CD4-positive, alpha-beta T cell treated with Interleukin-10 for 1 hour (primary cell): ENCODE measurements at places on chromosomes 4 and X.

DNA sequence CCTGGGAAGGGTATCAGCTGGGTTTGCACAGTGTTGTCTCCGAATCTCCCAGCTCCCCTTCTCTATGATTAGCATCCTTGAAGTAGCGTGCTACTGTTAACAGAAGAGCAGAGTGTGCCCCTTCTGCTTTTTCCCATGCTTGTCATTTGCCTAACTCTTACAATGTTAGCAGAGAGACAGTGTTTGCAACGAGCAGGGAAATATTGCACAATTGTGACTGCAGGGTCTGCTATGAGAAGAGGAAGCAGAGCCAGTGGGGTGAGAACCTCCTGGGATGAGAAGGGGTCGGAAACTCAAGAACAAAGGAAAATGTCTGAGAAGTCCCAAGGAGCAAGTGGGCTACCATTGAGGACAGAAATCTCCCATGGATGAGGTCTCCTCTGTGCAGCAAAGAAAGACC is 7.8 kb upstream of the CHRNA9 start:
- DNase-seq = no peak

DNA sequence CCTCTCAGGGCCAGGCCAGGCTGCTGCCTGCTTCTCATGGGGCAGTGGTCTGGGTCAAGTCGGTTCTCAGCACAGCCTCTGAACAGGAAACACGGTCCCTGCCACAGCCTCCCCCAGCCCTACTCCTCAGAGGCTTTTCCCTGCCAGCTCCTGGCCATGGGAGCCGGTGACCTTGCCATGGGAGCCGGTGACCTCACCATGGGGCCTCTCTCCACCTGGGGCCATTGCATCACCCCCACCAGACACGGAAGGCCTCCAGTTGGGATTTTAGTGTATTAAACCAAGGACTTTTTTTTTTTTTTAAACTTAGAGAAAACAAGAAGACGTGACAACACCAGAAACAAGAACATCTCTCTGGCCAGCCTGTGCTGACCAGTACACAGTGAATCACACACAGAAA is 25.6 kb downstream of the ETDB start:
- no peak for DNase-seq

DNA sequence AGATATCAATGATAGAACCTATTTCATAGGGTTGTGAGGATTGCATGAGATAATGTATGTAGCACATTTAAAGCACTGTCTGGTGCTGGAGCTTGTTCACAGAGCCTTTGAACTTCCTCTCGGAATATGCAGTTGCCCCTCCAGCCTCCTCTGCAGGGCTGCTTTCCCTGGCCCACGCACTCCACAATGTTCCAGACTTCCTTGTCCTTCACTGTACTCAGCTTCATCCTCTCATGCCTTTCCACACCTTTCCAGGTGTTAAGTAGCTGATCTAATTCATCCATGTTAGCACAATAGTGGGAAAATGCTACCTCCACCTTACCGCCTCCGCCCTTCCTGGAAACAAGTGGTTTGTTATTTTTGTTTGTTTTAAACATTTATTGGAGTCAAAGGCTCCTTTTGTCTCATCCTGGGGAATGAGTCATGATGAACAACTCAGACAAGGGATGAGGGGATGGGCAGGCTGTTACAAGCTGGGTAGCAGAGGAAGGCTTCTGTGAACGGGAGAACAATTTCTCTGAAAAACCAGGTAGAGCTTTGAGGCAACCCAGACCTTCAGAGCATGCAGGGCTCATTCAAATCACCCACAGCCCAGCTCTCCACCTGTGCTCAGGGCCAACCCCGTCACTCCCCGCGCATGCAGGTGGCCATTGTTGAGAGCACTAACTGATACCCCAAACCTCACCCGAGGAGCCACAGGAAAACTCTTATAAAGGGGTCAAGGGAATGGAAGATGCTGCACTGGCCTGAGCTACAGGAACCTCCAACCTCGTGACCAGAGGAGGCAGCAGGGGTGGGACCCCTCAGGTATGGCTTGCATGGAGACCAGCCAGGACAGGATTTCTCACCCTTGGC is 84.9 kb upstream of the TBL1X start:
- no peak for DNase-seq

DNA sequence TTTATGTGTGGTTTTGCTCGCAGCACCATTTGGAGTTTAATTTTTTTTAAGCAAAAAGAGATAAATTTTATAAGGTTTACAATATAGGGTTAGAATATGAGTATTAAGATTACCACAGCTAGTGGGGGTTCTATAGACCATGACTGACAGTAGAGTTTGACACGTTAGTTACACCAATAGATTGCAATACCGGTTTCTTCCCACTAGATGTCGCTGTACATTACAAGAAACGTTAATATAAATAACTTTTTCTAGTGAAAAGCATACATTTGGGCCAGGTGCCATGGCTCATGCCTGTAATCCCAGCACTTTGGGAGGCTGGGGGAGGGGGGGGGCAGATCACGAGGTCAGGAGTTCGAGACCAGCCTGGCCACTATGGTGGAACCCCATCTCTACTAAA is 433.6 kb downstream of the MAGEB5 start:
- peak; percentile 2 for DNase-seq

- no peak for DNase-seq
These were observed 26.5 kb upstream of the DGKK start for GRCh38 chrX:50497114-50497513.

DNA sequence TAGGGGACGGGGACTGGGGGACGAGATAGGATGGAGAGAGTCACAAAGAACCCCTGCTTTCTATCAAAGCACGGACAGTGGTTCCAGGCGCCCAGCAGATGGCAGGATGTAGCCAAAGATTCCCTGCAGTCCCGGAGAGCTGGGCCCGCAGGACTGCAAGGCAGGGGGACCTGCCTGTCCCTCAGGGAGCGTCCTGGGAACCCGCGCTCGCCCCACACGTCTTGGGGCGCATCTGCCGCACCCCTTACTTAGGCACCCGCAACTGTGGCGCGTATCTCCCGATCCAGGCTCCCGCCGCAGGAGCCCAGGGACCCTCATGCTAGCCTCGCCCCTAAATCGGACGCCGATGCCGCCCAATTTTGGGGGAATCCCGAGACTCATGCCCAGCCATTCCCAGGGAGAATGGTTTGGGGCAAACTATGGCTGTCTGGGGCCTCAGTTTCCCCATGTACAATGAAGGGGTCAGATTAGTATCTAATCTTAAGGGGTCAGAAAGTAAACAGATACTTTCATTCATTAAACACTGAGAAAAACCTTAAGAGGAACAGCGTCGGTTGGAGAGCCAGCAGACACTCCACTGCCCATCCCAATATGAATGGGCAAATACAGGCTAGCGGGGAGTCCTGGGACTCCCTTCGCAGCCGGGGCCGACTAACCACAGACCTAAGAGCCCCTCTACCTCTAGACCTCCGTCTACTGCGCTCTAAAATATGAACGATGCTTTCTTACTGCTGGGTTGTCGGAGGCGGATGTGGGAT is 581 bp upstream of the STK32B start:
- no peak for DNase-seq

DNA sequence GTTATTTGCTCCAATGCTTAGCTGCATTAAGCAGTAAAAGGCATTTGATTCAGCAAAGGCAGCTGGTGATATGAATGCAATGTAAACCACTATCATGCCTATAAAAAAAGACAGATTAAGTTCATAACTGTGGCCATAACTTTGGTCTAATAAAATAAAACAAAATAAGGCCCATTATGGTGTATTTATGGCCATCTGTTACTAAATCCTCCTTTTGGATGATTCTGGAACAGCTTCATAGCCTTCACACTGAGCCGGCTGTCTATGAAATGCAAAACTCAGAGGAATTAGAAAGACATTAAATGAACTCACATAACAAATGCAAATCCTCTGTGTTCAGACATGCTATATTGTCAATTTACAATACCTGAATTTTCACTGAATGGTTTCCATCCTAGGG is 223.7 kb upstream of the FAT4 start:
- no peak for DNase-seq

DNA sequence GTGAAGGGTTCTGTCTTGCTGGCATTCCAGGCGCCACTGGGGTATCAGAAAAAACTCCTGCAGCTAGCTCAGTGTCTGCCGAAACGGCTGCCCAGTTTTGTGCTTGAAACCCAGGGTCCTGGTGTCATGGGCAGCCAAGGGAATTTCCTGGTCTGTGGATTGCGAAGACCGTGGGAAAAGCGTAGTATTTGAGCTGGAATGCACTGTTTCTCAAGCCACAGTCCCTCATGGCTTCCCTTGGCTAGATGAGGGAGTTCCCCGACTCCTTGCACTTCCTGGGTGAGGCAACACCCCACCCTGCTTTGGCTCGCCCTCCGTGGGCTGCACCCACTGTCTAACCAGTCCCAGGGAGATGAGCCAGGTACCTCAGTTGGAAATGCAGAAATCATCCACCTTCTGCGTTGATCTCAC is 40.1 kb downstream of the NOP14 start:
- peak; percentile 20 for DNase-seq

DNA sequence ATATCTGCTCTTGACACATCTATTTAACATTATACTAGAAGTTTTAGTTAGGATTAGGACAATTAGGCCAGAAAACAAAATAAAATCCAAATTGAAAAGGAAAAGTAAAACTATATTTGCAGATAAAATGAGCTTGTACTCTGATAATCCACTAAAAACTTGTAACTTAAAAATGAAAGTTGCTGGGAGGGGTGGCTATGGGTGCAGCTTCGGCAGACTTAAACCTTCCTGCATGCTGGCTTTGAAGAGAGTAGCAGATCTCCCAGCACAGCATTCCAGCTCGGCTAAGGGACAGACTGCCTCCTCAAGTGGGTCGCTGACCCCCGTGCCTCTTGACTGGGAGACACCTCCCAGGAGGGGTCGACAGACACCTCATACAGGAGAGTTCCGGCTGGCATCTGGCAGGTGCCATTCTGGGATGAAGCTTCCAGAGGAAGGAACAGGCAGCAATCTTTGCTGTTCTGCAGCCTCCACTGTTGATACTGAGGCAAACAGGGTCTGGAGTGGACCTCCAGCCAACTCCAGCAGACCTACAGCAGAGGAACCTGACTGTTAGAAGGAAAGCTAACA is 2379.9 kb downstream of the ARAP2 start:
- no peak for DNase-seq

- no peak for DNase-seq
These were observed 35.3 kb downstream of the CD99L2 start for GRCh38 chrX:150863191-150863590.

DNA sequence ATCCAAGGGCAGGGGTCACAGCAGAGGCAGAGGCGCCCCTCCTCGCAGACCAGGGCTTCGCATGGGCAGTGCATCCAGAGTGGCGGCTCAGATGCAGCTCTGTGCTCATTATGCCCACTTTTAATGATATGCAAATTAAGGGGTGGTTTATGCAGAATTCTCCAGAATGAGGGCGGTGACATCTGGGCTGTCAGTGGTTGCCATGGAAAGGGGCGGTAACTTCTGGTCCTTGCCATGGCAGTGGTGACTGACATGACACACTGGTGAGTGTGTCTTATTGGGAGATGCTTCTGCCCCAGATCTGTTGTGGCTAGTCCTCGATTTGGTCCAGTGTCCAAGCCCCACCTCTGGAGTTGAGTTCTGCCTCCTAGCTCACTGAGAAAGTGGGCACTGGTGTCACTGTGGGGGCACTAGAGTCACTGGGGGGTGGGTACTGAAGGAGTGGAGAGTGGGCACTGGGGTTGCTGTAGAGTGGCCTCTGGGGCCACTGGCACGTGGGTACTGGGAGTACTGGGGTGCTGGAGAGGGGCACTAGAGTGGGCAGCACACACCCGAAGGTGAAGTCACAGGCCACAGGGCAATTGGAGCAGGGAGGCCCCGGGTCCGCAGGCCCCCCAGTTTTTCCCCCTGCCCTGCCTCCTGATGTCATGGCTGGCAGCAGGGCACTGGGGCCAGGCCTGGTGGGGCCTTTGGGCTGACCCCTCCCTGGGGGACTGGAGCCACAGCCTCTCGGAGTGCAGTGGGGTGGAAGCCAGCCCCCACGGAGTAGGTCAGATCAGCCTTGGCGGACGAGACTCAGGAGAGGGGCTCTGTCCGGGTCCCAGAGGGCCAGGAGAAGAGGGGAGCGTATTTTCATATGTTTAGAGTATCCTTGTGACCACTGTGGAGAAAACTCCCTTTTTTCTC is 98.6 kb upstream of the NKX1-1 start:
- DNase-seq = no peak

GRCh38 chr4:10017037-10017893 is 4.0 kb downstream of the SLC2A9 start:
- DNase-seq = no peak

- no peak for DNase-seq
These were observed 74.3 kb downstream of the SNX25 start for GRCh38 chr4:185283723-185284122.
